ENCODE measurements at places on chromosomes 5 and 9. TPM values are rescaled to one million over a fixed set of nuclear protein-coding genes. Genes with fewer than 3 reads are reported as not detected.

The NPDC1 gene
- total RNA-seq = 27.2 TPM

The CDC20B gene
- total RNA-seq = 0.10 TPM

The CCDC192 gene
- total RNA-seq = 0.25 TPM

The NRG2 gene
- 0.07 TPM for total RNA-seq

The SH3PXD2B gene
- total RNA-seq = 1.3 TPM

The MARCOL gene
- total RNA-seq = not detected

The SLC1A3 gene
- total RNA-seq = 1.5 TPM

The CDH6 gene
- total RNA-seq = not detected

The TNIP1 gene
- total RNA-seq = 420 TPM

The ZNF367 gene
- 22.6 TPM for total RNA-seq

The BTNL3 gene
- total RNA-seq = 0.16 TPM

The IRGM gene
- 7.6 TPM for total RNA-seq

The ADAMTS19 gene
- total RNA-seq = not detected

The TRPM6 gene
- 0.10 TPM for total RNA-seq

The DNAJC25 gene
- total RNA-seq = 3.6 TPM

The GBA2 gene
- 38.4 TPM for total RNA-seq

The ELOVL7 gene
- total RNA-seq = 2.7 TPM

The CD14 gene
- total RNA-seq = 0.41 TPM

The SMARCA2 gene
- total RNA-seq = 120 TPM

The PCDHGA8 gene
- not detected for total RNA-seq

The ANKRD31 gene
- 0.65 TPM for total RNA-seq
